ENCODE measurements at places on chromosomes 5 and 9.

DNA sequence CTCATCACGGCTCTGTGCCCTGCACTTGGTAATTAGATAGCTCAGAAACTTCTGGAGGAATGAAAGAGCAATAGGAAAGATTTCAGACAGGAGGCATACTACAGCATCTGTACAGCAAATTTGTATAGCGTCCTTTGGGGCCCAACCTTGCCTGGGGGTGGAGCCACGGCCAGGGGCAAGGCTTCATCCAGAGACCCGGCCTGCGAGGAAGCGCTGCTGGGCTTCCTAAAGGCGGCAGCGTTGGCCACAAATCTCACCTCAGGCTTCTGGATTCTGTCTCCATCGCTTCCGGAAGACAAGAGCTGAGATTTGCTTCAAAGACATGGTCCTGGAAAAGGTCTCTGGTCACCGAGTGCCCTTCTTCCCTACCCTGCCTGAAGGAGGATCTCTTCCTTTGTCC is 12.2 kb upstream of the SPATA31D1 start:
- no peak for DNase-seq

- DNase-seq: no peak
Observed at GRCh38 chr5:56681346-56681745, 134.0 kb upstream of the MAP3K1 start.

DNA sequence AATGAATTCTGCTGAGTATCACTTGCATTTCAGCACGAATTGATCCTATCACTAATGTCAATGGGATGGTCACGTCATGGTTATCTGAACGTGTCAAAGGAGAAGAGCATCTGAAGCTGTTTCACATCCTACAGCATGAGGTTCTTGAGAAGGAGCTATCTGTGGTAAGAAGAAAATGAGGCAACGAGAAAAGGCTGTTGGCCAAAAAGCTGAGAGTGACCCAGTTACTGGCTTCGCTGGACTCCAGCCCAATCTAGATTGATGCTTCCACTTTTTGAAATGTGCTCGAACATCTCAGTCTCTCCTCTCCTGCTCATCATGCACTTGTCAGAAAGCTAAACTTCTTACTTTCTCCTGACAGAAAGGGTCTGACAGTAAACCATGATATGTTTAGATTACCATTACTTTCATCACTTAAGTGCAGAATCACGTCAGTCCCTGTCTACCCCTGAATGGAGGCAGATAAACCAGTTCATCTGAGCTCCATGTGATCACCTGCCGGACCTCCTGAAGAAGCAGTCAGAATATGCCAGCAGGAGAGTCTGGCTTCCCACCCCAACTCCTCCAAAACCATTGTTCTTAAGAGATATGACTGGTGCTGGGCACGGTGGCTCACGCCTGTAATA is 22.5 kb downstream of the MGAT1 start:
- no peak for DNase-seq

DNA sequence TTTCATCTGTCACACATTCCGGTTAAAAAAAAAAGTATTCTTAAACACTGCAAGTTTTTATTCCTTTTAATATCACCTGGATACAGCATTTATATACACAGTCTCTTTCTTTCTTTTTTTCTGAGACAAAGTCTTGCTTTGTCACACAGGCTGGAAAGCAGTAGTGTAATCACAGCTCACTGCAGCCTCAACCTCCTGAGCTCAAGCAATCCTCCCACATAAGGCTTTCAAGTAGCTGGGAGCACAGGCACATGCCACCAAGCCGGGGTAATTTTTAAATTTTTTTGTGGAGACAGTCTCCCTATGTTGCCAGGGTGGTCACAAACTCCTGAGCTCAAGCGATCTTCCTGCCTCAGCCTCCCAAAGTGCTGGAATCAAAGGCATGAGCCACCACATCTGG is 13.9 kb downstream of the KIF20A start:
- no peak for DNase-seq

DNA sequence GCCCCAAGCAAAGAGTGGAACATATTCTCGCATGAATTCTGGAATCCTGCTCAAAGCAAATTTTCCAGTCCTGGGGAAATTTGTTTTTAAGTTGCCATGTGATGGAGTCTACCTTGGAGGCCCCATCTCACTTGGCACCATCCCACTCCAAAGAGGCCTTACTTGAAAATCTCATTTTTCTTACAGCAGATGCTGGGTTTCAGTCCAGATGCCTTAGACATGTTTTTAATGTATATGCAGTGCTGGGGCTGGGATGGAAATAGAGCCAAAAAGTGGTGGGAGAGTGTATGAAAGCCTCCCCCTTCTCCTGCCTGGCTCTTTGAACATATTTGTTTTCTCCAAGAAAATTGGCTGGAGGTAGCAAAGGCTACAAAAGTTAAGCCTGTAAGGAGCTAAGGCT is 493.7 kb downstream of the ENC1 start:
- no peak for DNase-seq

GRCh38 chr9:129524582-129525270 is 96.2 kb downstream of the C9orf50 start:
- no peak for DNase-seq

DNA sequence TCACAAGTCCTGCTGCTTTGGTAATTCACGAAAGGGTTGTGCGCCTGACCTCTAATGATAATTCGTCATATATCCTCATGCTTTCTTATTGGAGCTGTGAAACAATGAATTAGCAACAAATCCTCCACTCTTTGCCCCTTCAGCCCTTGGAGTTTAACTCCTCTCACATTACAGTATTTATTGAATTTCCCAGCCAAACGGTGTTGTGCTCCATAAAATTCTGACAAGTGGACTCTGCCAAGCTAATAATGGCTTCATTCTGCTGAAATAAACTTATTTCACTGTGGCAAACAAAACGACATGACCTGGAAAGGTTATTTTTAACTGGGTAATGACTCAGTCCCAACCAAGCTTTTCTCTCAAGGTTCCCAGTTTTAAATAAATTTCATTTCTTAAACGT is 984.4 kb upstream of the DMAC1 start:
- DNase-seq: no peak

DNA sequence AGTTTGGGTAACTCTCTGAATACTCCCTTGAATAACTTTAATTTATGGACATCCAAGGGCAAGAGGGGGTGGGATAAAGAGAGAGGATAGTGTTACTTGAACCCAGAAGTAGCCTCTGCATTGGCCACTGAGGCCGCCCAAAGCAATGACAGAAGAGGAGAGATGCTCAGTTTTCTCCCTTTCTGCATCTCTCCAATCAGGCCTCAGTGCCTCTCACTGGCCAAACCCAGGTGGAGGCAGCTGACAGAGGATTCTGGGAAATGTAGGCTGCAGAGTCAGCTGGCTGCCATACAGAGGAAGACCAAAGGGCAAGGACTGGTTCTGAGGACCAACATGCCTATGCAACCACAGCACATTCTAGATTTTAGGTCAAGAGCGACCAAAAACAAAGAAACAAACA is 719.4 kb downstream of the MAT2B start:
- DNase-seq: no peak

DNA sequence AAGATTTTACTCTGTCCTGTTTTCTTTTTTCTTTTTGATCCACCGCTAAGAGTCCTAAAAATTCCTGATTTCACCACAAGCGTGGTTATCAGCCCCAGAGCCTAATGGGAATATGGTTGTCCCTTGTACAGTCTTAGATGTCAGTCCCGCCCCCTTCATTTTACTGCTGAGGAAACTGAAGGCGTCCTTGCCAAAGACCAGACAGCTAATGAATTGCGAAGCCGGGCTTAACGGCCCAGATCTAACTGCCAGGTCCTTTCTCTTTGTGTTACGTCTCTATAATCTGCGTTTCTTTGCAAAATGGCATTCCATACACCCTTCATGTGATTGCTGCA is 497 bp downstream of the NSA2 start:
- no peak for DNase-seq

DNA sequence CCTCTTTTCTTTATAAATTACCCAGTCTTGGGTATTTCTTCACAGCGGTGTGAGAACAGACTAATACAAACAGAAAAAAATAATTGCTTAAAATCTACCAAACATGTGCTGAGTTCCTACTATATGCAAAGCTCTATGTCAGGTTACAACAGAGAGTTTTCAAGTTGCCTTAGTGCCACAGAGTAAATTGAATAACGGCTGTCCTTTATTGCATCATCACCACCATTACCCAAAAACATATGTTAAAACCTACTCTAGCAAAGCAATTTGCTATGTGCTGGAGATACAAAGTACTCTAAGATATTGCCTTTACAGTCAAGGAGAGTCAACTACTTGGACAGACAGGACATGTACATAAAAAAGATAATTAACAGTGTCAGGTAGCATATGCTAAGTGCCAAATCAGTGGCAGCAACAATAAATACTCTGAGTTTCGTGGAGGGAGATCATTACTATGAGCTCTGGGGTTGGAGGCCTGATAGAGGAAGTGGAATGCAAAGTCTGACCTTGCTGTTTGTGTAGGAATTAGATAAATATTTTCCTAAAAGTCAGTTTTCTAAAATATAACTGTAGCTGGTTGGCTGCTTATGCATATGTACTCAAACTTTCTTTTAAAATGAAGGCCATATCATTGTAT is 1058.7 kb upstream of the WWC1 start:
- DNase-seq: no peak

DNA sequence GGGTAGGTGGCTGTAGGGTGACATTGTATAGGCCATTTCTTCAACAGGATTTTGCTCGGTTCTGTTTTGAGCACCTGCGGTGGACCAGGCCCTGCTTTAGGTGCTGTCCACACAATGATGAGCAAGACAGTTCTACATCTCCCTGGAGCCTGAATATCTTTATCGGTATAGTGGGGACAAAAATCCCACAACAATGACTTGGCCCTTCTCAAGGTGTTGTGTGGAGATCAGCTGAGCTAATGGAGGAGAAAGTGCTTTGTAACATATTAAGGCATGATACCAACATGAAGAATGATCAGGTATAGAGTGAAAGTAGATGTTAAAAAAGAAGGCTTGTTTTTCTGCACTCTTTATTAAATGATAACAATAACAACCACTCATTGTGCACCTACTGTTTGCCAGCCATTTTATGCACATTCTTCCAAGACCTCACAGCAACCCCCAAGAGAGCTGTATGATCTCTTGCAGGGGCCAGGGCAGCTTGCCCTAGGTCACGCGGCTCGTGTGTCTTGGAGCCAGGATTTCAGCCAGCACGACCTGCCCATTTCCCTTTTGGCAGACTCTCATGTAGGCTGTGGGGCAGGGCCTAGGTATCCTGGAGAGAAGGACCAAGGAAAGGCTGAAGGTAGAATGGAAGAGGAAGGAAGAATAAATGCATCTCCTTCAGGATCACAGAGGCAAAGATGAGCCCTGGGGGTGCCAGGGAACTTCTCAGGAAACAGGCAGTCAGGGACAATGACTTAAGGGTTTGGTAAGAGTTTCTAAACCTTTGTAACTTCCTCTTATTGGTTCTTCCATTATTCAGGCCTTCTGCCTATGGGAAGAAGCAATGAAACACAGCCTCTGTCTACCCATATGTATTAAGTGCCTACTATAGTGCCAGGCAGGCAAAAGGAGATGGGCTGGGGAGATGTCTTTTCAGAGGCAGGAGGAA is 50.0 kb upstream of the PPARGC1B start:
- DNase-seq: no peak

DNA sequence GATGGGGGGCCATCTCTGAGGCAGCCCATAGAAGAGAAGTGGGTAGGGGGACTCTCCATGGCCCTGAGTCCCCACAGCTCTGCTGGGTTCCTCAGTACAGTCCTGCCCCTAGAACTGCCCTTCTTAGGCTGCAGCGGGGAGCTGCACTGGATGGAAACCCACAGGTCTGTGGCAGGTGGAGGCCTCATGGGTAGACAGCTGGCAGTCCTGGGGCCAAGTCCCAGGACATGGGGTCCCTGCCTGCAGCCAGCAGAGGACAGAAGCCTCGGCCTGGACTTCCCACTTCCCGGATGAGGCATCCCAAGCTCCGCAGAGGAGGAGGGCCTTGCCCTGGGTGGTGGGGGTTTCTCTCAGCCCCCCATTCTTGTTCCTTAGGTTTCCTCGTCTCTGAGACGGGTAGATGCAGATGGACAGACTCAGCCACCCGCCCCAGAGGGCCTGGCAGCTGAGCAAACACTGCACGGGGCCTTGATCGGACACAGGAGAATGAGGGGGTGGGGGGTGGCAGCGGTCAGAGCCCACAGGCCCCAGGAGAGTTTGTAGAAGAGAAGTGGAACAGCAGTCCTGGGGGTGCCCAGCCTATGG is 153.8 kb downstream of the C9orf50 start:
- DNase-seq: no peak

DNA sequence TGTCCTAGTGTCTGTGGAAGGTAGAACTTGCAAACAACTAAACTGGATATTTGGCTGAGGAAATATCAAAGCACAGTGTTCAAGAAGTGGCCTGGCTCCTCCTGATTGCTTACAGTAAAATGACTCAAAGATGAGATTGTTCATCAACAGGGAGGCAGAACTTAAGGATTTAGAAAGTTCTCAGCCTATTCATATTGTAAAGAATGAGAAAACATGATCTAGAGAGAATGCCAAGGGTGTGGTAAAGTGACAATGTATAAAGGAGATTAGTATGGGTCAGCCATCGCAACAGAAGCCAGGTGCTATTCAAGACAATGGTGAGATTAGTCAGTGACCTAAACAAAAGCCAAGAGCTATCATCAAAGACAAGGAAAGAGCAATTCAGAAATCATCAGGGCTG is 372.3 kb downstream of the SPOCK1 start:
- DNase-seq: no peak

- no peak for DNase-seq
Observed at GRCh38 chr9:97447001-97447400, 35.1 kb downstream of the TDRD7 start.

DNA sequence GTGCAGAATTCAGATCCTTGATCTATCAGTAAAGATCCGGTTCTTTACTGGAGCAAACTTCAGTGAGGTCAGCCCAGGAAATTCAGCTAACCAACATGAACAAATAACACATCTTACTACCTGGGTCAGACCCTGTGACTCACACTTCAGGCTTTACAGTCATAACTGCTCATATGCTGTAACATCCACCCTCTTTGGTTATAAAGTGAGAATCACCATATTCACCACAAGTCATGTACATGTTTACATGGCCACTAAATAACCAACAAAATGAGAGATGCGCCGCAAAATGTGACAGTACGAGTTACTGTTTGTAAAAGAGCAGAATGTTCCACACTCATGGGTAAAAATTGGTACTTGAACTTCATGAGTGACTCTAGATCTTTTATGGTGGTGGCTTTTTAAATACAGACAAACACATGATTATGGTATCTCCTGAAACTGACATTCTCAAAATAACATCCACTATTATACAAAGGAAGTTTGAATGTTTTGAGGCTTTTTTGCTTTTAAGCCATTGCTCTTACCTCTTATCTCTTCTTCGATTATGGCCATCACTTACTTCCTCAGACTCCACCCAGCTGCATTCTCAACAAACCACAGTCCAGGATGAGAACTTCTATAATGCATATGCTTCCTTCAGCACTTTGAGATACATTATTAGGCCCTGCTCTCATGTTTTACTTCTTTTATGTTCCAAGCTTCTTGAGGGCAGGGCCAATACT is 516.6 kb downstream of the RAB3C start:
- DNase-seq: peak; percentile 15

- DNase-seq: no peak
Observed at GRCh38 chr9:11349187-11349586, 736.4 kb upstream of the PTPRD start.
